Glomerular endothelial cell (primary cell): ENCODE measurements at places on chromosomes 6 and 20.
A peak's percentile ranks its signal among the peaks of the same experiment; 100 is the strongest.

DNA sequence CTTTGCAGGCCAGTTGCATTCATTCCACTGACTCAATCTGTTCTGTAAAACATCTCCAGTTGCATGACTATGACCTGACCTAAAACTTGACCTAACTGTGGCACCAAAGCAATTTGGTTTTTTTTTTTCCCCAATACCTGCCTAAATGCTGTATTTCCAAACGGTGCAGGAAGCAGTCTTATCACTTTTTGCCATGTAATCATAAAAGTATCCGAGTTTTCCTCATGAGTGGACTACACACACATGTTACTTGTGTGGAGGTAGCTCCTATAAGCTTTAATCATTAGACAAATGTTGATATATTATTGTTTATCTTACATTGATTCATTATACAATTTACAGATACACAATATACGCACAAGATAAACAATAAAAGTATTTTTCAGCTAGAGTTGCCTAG is 373.7 kb downstream of the BTBD3 start:
- DNase-seq = no peak

DNA sequence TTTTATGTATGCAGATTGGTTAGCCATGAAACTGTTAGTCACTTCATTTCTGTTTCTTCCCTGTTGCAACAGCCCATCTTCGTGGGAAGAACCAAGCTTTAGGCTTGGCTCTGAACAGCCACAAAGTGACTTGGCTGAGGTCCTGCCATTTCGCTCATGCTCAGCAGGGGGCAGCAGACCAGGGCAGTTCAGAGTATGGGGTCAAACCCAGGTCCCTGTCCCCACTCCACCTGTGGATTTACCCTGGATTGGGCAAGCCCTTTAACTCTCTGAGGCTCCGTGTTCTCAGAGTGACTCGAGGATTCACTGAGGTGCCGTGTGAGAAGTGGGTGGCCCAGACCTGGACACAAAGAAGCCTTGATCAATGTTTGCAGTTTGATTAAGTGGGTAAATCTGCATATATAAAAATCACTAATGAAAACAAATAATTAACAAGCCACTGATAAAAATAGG is 19.8 kb upstream of the MAP1LC3A start:
- DNase-seq = no peak

- DNase-seq = no peak
These were observed 4.1 kb upstream of the VEGFA start for GRCh38 chr6:43765776-43766499.

- DNase-seq = no peak
These were observed 71.3 kb downstream of the HACE1 start for GRCh38 chr6:104788400-104788799.

DNA sequence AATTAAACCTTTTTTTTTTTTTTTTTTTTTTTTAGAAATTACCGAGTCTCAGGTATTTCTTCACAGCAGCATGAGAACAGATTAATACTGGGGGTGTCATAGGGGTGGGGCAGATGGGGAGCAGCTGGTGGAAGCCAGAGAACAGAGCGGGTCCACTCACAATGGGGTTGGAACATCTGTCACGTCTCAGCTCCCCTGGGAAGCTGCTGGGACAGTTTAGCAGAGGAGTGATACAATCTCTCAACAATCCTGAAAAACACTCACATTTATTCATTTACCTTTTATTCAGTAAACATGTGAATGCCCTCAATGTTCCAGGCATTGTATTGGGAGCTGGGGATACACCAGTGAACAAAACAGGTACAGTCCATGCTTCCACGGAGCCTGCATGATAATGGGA is 162.2 kb downstream of the SMOC2 start:
- DNase-seq = no peak

DNA sequence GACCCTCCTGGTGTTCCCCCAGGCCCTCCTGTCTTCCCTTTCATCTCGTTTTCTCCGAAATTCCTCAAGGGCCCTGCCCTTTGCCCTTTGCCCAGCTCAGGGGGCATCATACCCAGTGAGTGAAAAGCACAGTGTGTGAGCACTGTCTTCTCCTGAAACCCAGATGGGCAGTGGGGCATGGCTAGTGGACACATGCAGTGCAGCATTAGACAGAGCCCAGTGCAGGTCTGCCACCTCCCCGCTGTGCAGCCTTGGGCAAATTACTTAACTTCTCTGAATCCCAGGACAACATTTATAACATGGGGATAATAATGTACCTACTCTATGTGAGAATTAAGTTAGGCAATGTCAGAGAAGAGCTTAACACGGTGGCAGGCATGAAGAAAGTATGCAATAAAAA is 1.3 kb downstream of the PRND start:
- DNase-seq = no peak

DNA sequence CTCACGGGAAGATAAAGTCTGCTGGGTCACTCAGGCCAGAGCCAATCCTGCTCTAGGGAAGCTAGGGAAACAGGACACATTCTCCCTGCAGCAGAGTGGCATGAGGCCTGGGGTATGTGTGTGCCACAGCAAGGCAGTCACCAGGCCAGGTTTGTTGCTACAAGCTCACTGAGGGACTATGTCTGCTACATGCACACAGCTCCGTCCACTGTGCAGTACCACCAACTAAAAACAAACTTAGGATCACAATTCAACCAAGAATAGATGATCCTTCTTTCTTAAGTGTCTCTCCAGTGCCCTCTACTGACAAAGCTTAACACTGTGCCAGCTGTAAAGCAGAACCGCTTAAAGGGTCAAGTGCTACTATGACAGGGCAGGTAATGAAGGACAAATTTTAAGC is 192.5 kb downstream of the PTPRK start:
- peak; percentile 16 for DNase-seq

- no peak for DNase-seq
These were observed 212.5 kb downstream of the RNGTT start for GRCh38 chr6:88750936-88751335.

- DNase-seq = no peak
These were observed 19.9 kb downstream of the SPINT3 start for GRCh38 chr20:45495501-45495941.

DNA sequence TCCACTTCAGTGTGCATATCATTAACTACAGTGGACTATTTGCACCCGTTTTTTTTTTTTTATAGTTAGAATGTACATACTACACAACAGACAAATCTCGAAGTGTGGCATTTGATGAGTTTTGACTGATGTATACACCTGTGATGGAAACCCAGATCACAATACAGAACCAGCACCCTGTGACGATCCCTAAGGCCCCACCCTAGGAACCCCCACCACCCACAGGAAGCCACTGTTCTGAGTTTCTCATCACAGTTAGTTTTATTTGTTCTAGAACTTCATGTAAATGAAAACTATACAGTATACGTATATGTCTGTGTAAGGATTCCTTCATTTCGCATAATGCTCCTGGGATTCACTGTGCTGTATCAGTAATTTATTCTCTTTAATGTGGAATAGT is 102.8 kb downstream of the IRF4 start:
- DNase-seq = no peak

- DNase-seq = peak; percentile 97
These were observed 67.2 kb upstream of the TBC1D7 start for GRCh38 chr6:13395272-13396237.
